ENCODE measurements at places on chromosomes 16 and 17. TPM values are rescaled to one million over a fixed set of nuclear protein-coding genes. Genes with fewer than 3 reads are reported as not detected.

- no peak overlapping the region for H3K4me3 ChIP-seq
- no peak for DNase-seq
- no peak overlapping the region for H3K27ac ChIP-seq
- no peaks in the 10 kb centered on the region for H3K27me3 ChIP-seq
- H3K4me1 ChIP-seq = no peaks in the 10 kb centered on the region
Measured at GRCh38 chr17:15896277-15896676, 48.7 kb upstream of the ADORA2B start.

DNA sequence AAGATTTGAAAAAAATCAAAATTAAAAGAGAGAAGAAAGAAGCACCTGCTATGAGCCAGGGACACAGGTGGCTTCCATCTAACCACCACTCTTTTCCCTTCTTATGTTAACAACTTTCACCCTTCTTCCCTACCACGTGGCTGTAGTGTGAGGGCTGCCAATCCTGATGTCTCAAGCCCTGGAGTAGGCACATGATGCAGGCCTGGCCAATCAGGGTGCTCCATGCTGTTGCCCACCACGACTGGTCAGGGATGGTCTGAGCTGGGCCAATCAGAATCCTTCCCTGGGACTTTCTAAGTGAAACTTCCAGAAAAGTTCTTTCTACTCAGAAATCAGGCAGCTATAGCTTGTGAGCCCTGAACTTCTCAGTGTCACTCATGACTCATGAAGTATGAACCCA, 140.7 kb downstream of the SDK2 start:
- H3K4me1 ChIP-seq = no peaks in the 10 kb centered on the region
- no peaks in the 10 kb centered on the region for H3K36me3 ChIP-seq
- no peak overlapping the region for H3K4me3 ChIP-seq
- H3K27me3 ChIP-seq = no peaks in the 10 kb centered on the region
- DNase-seq = no peak

GRCh38 chr17:78117027-78117981, 11.3 kb downstream of the TMC6 start:
- H3K4me1 ChIP-seq = peaks cover 17% of the 10 kb centered on the region
- H3K4me3 ChIP-seq = no peak overlapping the region
- DNase-seq = peak; percentile 65
- H3K36me3 ChIP-seq = peaks cover 22% of the 10 kb centered on the region

- H3K27me3 ChIP-seq = no peaks in the 10 kb centered on the region
- H3K36me3 ChIP-seq = no peaks in the 10 kb centered on the region
Measured at GRCh38 chr16:50310308-50311133, 44.2 kb downstream of the ADCY7 start.

DNA sequence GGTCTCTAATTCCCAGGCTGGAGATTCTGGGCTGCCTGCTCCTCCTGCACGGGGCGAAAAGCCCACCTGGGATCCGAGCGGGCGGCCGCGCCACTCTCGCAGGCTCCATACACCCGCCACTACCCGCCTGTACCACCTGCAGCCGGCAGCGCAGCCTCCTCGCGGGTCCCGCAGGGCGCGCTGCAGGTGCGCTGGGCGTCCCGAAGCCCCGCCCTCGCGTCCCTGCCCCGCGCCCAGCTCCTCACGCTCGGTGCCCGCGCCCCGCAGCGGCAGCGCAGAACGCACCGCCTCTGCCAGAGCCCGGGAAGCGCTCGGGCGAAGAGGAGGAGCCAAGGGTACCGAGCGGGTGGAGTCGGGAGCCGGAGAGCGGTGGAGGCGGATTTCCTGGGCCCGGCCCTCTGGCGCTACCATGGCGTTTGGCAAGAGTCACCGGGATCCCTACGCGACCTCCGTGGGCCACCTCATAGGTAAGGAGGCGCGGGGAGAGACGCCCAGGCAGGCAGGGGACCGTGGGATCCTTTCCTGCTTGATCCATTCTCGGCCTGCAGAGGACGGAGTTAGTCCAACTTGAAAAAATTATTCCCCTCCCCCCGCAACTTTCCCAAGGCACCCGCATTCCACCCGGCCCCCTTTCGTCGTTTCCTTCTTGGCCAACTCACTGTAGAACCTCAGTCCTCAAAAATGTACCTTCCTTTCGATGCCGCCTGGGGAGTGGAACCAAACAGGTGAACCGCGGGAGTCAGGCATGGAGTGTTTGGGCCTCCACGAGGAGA, at the start of gene TOM1L1:
TOM1L1 (plus strand) TSS at position 396 of the 773 bp plus-strand sequence; CDS start at position 410, 14 bp downstream.
- peak within 1 kb of the TSS; percentile 39 for H3K4me3 ChIP-seq
- H3K36me3 ChIP-seq = no peaks in the 10 kb centered on the region
- DNase-seq = peak; percentile 88

- peaks cover 4% of the 10 kb centered on the region for H3K4me1 ChIP-seq
- H3K4me3 ChIP-seq = peak within 1 kb of the TSS; percentile 70
- no peaks in the 10 kb centered on the region for H3K27me3 ChIP-seq
- peak within 1 kb of the TSS; percentile 89 for H3K27ac ChIP-seq
- DNase-seq = no peak
- no peaks in the 10 kb centered on the region for H3K36me3 ChIP-seq
Measured at GRCh38 chr16:57999971-58000705, at the start of gene ZNF319. Gene ZNF319, minus strand, starts transcription at chr16:58000672. Its CDS starts 2,407 bp downstream, at chr16:57998265.

DNA sequence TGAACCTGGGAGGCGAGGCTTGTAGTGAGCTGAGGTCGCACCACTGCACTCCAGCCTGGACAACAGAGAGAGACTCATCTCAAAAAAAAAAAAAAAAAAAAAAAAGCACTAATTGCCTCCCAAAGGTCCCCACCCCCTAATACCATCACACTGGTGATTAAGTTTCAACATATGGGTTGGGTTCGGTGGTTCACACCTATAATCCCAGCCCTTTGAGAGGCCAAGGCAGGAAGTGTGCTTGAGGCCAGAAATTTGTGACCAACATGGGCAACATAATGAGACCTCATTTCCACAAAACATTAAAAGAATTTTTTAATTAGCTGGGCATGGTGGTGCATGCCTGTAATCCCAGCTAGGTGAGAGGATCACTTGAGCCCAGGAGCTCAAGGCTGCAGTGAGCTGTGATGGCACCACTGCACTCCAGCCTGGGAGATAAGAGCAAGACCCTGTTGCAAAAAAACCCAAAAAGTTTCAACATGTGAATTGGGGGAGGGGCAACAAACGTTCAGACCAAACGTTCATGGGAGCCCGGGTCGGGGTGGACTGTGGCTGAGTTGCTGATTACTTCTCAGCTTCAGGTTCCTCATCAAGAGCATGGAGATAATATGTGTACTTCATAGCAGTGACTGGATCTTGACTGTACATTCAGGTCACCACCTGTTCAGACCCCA, 62.1 kb upstream of the NOL11 start:
- no peaks in the 10 kb centered on the region for H3K36me3 ChIP-seq
- H3K4me3 ChIP-seq = no peak overlapping the region
- no peaks in the 10 kb centered on the region for H3K4me1 ChIP-seq
- H3K27ac ChIP-seq = no peak overlapping the region

GRCh38 chr16:81018496-81018895, 11.5 kb downstream of the CENPN start:
- no peaks in the 10 kb centered on the region for H3K27me3 ChIP-seq
- DNase-seq = no peak
- H3K36me3 ChIP-seq = no peaks in the 10 kb centered on the region
- H3K4me3 ChIP-seq = no peak overlapping the region
- H3K27ac ChIP-seq = no peak overlapping the region

ACSM2A gene
- not detected for total RNA-seq

ZNF423 gene
- total RNA-seq = 20.6 TPM

MRPL12 gene
- total RNA-seq = 99.9 TPM

KRT40 gene
- 0.88 TPM for total RNA-seq

Data from Peyer's patch (tissue), 4 donors.